Karpas-422 (cell line): ENCODE measurements at places on chromosomes 2 and 18.

GRCh38 chr2:164897469-164898260, 56.0 kb upstream of the COBLL1 start:
- H3K27ac ChIP-seq, result no peak overlapping the region
- no peaks in the 10 kb centered on the region for H3K4me1 ChIP-seq
- H3K4me3 ChIP-seq, result no peak overlapping the region
- no peak for DNase-seq

GRCh38 chr18:10230072-10230471, 224.4 kb upstream of the APCDD1 start:
- H3K27ac ChIP-seq, result no peak overlapping the region
- no peaks in the 10 kb centered on the region for H3K27me3 ChIP-seq
- H3K36me3 ChIP-seq, result no peaks in the 10 kb centered on the region
- peaks cover 18% of the 10 kb centered on the region for H3K4me1 ChIP-seq
- DNase-seq, result peak; percentile 63

GRCh38 chr2:168821577-168821976, 19.1 kb downstream of the NOSTRIN start:
- no peaks in the 10 kb centered on the region for H3K27me3 ChIP-seq
- H3K4me1 ChIP-seq, result no peaks in the 10 kb centered on the region
- no peak overlapping the region for H3K27ac ChIP-seq
- no peak for DNase-seq
- no peaks in the 10 kb centered on the region for H3K36me3 ChIP-seq

DNA sequence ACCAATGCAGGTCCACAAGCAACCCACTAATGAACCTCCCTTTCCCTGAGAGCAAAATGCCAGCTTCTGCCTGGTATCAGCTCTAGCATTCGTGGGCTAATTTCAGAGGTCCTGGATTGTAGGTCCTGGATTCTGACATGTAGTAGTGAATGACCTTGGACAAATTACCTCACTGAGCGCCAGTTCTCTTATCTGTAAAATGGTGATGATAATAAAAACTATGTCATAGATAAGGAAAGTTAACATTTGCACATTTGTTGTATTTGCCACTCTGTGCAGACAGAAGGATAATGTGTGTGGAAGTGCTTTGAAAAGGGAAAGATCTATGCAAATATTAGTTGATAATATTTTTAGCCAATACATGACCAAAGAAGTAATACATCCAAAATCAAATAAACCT, 4.1 kb upstream of the TET3 start:
- peaks cover 32% of the 10 kb centered on the region for H3K4me1 ChIP-seq
- H3K36me3 ChIP-seq, result no peaks in the 10 kb centered on the region
- H3K4me3 ChIP-seq, result peak overlapping the region; percentile 68
- peak; percentile 57 for DNase-seq
- no peaks in the 10 kb centered on the region; the same call in 1 of the 2 replicates for H3K27me3 ChIP-seq

DNA sequence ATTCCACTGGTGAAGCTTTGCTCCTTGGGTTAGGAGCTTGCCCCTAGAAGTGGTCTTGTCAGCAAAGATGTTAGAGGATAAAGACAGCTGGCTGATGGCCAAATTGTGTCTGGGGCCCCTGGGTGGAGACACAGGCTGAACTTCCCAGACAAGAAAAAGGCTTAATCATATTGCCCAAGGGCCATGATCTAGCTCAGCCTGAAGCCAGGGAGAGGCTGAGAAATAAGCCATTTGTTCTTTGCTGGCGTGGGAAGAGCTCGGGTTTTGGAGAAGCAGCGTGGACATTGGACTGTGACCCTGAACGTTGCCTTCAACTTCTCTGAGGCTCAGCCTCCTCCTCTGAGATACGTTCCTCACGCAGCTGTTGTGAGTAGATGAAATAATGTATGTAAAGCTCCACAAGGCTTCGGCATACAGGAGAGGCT, 153.0 kb downstream of the ZFP36L2 start:
- no peak for DNase-seq
- no peak overlapping the region for H3K27ac ChIP-seq
- no peaks in the 10 kb centered on the region for H3K27me3 ChIP-seq
- H3K36me3 ChIP-seq, result no peaks in the 10 kb centered on the region
- no peak overlapping the region for H3K4me3 ChIP-seq

DNA sequence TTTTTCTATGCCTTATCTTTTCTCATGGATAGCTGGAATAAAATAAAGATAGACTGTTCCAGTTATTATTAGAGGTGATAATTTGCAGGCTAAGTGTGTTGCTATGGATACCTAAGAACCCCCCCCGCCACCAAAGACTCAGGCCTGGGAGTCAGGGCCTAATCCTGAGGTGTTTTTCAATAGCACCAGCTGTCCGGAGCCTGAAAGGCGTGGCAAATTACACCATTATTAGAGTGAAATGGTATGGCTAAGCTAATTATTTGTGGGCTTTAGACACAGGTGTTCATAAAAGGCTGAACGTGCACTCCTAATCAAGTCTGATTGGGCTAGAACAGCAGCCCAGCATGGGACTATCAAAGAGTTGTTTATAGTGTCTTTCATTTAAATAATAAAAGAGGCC, 293.2 kb upstream of the DCC start:
- H3K27me3 ChIP-seq, result no peaks in the 10 kb centered on the region
- DNase-seq, result no peak
